ENCODE measurements at places on chromosomes 7 and 10.

DNA sequence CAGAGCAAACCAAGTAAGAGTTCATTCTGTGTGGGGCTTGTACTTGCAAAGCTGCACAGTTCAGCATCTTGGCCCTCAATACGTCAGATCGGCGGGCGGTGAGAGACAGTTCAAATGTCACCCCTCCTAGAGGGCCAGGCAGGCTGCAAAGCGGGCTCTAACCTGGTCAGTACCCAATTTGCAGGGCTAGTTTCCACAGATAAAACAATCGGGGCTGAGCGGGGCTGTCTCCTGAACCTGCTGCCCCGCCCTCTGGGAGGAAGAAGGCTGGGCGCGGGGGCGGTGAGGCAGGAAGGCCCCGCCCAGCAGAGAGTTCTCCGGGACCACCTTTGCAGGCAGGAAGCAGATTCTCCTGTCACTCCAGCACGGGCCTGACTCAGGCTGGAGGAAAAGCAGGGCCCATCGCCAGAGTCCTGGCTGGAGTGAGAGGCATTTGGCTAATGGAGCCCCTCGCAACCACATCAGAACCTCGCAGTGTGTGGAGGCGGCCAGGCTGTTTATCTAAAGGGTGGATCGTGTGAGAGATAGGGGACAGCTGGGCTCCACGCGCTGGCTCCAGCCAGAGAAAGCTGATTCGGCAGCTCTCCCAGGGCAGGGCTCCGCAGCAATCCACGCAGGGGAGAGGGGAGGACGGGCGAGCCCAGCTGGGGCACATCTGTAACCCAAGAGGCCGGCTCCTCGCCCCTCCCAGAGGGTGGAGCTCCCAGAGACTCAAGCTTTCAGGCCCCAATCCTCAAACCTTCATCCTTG is 83.1 kb downstream of the SH3PXD2A start:
- peak; percentile 37 for DNase-seq

- no peak for DNase-seq
Observed at GRCh38 chr7:7201578-7202374, 19.4 kb downstream of the C1GALT1 start.

DNA sequence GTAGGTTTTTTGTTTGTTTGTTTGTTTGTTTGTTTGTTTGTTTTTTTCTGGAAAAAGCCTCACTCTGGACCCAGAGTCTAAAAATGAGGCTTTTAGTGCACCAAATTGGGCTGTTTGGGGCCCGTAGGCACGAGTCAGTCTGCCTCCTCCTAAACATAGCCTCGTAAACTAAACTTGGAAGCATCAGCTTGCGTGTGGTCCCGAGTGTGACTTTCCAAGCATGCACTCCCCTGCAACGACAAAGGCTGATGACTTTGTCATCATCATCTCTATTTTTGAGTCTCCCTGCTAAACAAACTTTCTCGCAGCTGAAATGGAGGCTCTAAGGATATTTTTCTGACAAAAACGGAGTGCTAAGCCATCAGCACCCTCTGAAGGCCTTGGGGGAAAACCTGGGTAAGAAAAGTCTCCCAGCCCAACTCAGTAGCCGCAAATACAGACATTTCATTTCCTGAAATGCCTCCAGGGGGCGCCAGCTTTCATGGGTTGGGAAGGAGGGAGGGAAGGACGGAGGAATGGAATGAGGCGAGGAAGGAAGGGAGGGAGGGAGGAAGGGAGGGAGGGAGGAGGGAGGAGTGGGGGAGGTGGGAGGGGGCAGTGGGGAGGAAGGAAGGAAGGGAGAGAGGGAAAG is 245.9 kb downstream of the KCNMA1 start:
- peak; percentile 81 for DNase-seq

- DNase-seq = no peak
Observed at GRCh38 chr7:158476331-158476932, 111.2 kb downstream of the PTPRN2 start.

DNA sequence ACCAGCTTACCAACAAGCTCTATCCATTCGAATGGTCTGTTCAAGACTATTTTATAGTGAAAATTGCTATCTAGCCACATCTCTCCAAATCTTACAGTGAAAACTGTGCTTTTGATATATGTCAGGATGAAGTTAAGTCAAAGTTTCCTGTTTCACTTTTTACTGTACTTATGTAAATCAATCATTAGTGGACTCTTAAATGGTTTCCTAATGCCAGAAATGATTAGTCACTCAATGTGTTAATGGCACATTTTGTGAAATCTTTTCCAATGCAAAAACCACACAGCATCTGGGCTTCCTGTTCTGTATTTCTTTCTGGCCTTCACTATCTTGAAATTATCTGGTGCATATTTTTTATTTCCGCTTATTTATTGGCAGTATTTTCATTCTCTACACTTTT is 87.3 kb upstream of the STEAP1B start:
- DNase-seq = no peak

GRCh38 chr7:34184466-34184865 is 279.1 kb downstream of the BMPER start:
- DNase-seq = no peak

GRCh38 chr7:3712841-3713240 is 411.8 kb downstream of the SDK1 start:
- DNase-seq = no peak

GRCh38 chr7:91007371-91007770 is 256.9 kb upstream of the FZD1 start:
- DNase-seq = no peak

- DNase-seq = no peak
Observed at GRCh38 chr7:24504836-24505235, 68.4 kb upstream of the PALS2 start.

- no peak for DNase-seq
Observed at GRCh38 chr10:38979535-38979934, 885.4 kb downstream of the ZNF37A start.

- no peak for DNase-seq
Observed at GRCh38 chr7:36180121-36180520, 27.1 kb downstream of the EEPD1 start.

DNA sequence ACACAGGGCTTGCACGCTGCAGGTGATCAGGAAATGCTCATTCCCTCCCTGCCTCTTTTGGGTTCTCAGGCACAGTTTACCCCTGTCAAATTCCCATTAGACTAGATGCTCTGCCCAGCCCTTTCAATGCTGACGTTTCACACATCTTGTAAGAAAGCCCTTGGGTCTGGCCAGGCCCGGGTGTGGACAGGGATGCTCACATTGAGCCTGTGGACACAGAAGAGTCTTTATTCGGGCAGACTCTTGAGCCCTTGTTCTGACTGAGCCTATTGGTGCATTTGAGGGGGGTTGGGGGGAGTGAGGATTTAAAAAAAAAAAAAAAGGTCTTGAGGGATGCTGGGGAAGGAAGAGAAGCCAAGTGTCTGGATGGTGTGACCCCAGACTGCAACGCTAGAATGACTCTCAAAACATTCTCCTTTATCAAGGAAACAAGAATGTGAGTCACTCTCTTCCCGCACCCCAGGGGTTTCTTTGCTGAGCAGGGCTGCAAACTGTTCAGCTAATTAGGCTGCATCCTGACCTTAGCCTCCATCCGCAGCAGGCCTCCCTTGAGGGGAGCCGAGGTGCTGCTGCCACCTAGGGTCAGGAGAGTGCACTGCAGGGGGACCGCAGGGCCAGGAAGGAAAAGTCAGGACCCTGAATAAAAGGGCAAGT is 53.6 kb upstream of the TMEM72 start:
- peak; percentile 82 for DNase-seq

DNA sequence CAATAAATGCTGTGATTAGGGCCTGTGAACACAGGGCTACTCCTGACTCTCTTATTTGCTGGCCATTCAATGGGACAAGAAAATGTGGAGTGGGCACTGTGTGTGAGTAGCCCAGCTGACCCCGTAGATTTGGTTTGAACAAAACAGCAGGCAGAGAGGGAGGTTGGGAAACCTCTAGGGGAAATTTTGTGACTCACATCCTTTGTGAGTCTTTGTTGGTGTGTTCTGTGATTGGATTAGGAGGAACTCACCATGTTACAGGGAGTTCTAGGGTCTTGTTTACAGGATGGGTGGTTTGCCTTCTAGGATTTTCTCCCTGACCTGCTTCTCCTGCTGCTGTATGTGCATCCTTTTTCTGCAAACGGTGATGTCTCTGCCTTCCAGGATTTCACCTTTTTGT is 128.3 kb upstream of the MKI67 start:
- no peak for DNase-seq

DNA sequence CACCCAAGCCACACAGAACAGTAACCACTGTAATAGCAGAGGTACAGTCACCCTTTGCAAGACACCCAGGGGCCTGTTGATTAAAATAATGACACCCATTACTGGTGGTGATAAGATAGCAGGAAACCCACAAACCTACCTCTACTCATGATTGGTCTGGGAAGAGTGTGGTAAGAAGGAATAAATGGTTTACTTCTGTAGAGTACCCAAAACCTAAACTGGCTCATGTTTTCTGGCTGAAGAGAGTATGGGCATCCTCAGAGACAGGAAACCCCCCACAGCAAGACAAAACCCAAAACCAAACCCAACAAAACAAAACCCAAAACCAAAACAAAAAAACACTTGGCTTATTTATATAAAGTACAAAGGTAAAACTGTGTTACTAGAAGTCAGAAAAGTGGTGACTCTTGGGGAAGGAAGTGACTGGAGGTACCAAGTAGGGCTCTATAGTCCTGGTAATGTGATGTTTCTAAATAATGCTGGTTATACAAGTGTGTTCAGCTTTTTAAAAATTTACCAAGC is 15.5 kb upstream of the DNAJB12 start:
- DNase-seq = no peak

- peak; percentile 85 for DNase-seq
Observed at GRCh38 chr10:80158598-80159127, 26.1 kb downstream of the PLAC9 start.

DNA sequence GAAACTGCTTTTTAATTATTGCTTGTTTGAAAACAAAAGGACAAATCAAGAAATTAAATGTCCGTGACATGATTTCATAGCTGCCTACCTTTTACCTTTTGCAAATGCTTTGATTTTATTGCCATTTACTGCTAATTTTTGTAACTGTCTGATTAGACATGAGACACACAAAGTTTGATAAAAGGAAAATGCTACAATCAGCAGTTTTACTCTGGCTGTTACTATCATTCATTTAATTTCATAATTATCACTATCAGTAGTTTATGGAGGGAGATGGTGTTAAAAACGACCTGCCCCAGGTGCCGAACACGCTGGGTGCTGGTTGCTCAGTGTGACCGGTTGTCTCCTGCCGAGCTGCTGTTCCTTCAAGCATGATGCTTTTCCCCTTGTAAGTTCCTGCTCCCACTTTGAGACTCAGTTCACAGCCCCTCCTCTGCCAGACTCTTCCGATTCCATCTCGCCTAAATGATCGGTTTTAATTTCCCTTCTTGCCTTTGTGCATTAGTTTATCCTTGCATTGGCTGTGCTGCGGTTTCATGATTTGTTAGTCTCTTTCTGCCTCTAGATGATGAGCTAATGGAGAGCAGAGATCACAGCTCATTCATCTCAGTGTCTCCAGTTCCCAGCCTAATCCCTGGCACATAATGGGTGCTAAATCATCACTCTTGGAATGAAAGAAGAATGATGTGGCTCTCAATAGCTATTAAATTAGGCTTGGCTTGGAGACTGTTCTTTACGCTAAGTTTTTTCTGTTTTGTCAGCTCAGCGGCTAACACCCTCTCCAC is 110.6 kb downstream of the PFKFB3 start:
- DNase-seq = no peak

DNA sequence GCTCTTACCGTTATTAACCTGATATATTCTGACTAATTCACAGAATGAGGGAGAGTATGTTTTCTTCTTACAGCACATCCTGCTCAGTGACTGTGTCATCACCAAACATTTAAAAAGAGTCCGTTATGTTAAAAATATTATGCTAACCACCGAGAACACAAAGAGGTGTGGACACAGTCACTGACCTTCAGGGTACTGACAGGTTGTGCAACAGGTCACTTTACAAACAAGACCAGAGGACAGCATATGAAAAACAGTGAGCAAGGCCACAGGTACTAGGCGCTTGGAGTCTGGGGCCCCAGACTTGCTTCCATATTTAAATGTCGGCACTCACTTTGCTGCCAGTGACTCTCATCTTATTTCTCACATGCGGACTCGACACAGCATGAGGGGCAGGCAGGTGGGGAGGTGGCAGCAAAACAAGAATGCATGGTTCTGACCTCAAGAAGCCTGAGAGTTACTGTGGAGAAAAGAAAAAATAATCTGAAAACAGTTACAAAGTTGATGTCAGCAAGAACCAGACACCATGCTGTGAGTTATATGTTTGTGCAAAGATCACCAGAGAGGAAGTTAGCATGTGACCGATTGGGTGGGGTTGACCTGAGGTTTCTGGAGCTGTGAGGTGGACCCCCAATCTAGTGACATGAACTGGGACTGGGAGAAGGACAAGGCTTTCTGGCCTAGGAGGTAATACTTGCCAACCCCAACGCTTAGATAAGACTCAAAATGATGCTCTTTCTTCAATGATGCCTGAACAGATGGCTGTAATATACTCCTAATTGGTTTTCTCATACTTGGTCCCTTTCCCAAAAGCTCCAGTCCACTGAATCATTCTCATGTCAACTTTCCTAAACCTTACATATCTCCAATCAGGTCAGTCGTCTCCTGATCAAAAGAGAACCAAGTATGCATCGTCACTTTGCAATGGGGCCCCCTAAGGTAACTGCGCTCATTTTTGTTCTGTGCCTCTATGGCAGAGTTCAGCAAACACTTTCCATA is 102.4 kb downstream of the HIPK2 start:
- DNase-seq = peak; percentile 44

DNA sequence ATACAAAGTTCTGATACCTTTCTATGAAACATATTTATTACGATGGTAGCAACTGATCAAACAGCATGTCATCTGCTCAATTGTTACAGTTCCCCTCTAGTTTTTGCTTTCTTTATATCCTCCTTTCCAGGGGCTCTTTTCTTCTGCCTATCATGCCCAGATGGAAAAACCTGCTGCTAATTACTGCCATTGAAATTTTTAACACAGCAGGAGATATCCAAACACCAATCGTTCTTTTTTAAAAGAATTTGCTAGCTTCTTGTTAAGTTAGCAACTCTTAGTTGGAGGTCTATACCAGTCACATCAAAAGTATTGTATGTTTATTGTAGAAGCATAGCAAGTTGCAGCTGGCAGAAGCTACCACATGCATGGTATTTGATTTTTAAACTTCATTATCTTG is 768.5 kb downstream of the NXPH1 start:
- no peak for DNase-seq

GRCh38 chr7:113086431-113086888 is at the start of gene GPR85:
TSS of gene GPR85 (minus strand) at chr7:113086827. CDS start at chr7:113084721, 2,106 bp downstream.
- peak; percentile 52 for DNase-seq

GRCh38 chr7:13979671-13980435 is 9.6 kb downstream of the ETV1 start:
- DNase-seq = no peak

GRCh38 chr10:74371696-74372095 is 220.7 kb downstream of the ADK start:
- no peak for DNase-seq

DNA sequence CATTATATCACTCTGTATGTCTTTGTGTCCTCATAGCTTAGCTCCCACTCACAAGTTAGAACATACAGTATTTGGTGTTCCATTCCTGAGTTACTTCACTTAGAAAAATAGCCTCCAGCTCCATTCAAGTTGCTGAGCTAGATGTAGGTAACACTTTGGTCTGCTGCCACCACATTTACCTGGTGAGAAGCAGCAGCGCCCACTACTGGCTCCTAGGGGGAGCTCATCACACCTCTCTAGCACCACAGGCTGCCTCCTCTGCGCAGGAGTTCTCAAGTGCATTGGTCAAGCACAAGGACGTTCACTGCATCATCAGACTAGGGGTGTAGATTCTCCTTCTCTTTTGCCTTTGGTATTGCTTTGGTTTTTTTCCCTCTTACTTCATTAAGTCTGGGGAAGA is 530.9 kb upstream of the AUTS2 start:
- DNase-seq = peak; percentile 10

GRCh38 chr7:74017125-74017524 is 10.8 kb upstream of the ELN start:
- DNase-seq = no peak

- DNase-seq = no peak
Observed at GRCh38 chr10:74206746-74207145, 55.7 kb downstream of the ADK start.

Data from Caki2 (cell line).